GM12892 (cell line): ENCODE measurements at places on chromosomes 1 and 21.

DNA sequence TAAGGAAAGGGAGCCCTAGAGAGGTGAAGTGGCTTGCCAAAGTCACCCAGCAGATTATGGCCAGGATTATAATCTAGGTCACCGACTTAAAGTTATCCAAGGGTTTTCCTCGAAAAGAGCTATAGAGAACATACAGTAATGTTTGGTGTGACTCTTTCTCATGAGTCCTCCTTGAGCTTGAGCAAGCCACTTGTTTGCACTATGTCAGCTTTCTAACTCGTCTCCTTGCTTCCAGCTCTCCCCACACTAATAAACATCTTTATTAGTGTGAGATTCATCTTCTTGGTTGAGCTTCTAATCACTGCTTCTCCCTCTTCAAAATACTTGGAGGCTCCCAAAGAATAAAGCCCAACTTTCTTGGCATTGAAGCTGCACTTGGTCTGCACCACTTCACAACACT is 390.0 kb upstream of the USP24 start:
- DNase-seq, result no peak

GRCh38 chr1:63835128-63835527 is 61.3 kb downstream of the ROR1 start:
- no peak for DNase-seq

DNA sequence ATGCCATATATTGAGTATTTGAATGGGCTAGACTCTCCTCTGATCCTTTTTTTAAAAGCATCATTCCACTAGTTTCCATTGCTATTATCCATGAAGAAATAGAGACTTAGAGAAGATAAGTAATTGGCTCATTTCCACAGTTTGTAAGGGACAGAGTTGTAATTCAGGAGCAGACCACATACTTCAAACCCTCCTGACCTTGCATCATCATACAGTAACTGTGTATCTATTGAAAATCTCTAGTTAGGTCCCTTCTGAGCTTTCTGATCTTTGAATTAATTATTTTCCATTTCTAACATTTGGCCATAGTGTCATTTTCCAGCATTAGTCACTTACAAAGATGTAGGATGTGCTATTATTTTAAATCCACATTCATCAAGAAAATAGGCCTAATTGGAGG is 386.5 kb upstream of the ST6GALNAC5 start:
- DNase-seq, result no peak

DNA sequence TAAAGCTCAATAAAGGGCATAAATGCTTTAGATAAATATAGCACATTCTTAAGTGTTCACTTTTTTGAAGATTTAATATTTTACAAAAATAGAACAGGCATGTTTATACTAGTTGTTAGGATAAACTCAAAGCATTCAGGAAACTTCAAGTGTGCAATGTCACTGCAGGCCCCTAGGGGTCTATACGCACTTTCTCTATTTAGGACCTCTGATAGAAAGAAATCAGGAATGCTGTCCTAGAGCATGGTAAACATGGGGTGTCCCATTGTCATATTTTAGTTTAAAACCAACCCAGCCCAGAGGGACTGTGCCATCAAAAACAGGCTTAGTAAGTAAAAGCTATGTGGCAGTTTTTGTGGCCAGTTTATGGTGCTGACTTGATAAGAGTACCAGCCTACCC is 102.2 kb downstream of the BARHL2 start:
- DNase-seq, result no peak

DNA sequence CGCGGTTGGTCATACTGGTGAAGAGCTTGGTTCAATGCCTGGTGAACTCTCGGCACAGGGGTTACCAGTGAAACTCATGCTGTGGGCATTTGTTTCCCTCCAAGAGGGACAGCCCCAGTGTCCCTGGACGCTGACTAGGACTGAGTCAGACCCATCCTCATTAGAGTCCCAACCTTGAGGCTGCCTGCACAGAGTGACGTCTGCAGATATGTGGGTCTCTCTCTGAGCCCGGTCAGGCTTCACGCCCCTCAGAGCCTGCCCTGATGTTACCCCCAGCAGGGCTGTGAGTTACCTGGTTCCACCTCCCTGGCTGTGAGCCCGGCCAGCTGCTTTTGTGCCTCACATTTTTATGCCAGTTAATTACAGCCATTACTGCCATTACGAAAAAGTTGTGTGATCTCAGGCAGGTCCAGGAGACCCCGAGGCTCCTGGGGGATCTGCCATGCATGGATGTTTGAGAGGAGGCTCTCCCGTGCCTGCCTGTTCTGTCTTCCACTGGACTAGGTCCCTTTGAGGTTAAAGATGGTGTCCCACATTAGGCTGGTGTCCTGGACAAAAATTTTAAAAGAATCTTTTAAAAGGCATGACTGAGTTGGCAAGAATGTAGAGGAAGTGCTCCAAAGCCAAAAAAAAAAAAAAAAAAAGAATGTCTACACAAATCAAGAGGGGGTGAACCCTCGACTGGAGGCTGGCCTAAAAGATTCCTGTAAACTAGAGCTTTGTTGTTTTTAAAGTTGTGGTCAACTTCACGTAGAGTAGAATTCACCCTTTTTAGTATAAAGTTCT is 36.6 kb upstream of the PADI1 start:
- DNase-seq, result no peak

DNA sequence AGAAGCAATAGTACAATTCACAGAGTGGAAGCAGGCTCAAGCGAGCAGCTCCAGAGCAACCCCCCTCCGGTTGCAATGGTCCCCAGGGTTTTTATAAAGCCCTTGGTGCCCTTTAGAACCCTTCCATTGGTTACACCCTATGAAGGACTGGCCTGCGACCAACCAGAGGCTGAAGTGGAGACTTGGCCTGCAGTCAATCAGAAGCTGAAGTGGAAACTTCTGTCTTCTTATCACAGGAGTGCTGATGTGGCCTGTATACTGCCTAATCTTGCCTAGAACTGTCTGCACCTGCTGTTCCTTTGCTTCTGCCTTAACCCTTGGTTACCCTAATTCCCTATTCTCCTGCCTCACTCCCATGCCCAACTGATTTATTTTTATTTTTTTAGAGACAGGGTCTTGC is 15.4 kb upstream of the FRRS1 start:
- no peak for DNase-seq

GRCh38 chr1:226149806-226150205 is 36.7 kb downstream of the ACBD3 start:
- DNase-seq, result no peak

- no peak for DNase-seq
These were observed 252.2 kb downstream of the RPS6KC1 start for GRCh38 chr1:213303286-213303685.

DNA sequence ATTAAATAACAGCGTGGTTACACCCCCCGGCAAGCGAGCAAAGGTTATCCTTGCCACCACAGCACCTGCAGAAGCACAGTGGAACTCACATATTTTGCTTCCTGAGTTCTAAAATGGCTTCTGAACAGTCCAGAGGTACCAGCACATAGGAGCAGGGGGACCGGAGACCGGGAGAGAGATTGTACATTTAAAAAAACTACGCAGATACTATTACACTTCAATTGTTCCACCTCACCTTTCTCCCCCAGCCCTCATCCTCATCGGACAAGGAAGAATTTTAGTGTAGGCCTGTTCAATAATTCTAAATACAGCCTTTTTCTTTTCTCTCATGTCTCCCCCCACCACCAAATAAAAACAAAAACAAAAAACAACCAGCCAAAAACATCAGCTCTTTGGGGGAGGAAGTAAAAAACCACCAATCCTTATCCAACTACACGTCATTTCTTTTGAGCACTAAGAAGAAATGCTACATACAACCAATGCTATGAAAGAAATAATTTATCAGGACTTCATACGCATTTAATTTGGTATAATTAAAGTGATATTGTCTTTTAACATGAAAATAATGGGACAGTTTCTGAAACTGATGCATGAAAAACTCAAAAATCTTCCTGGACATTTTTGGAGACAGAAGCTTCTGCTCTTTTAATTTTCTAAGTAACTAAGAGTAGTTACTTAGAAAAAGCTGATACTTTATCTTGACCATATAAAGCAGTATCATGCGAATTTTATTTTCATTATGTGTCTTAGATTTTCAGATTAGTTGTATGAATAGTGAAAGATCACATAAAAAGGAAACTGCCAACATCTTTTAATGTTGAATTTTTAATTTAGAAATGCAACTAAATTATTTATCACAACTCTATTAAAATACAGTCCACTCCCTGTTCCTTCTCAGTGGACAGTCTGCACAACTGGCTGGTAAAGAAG is 9.1 kb downstream of the CDKN2C start:
- DNase-seq, result no peak

GRCh38 chr1:74703386-74704182 is 29.3 kb downstream of the CRYZ start:
- DNase-seq, result no peak
